ENCODE measurements at places on chromosomes 16 and 17. TPM values are rescaled to one million over a fixed set of nuclear protein-coding genes. Genes with fewer than 3 reads are reported as not detected.

- no peak for DNase-seq
Measured at GRCh38 chr16:72137380-72138063, 34.4 kb downstream of the PMFBP1 start.

GRCh38 chr16:87961623-87962022 lies 10.4 kb downstream of the BANP start:
- no peak for DNase-seq

DNA sequence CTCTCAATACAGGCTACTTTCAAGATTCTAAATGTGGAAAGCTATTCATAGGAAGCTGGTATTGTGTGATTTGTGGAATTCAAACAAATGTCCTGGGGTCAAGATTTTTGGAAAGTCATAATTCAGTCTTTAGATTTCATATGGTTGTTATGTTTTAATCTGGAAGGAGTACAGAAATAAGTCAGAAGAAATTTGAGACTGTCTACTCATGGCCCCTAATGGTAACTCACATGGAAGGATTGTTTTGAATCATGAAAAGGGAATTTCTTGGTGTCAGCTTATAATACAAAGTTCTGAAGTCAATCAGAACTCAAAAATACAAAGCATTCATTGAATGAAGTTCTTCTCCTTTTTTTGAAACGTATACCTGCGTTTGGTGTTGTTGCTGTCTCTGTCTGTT lies 3.1 kb downstream of the KCNJ2 start:
- DNase-seq, result no peak

GRCh38 chr16:19088341-19088916 lies 21.0 kb downstream of the COQ7 start:
- DNase-seq, result no peak

DNA sequence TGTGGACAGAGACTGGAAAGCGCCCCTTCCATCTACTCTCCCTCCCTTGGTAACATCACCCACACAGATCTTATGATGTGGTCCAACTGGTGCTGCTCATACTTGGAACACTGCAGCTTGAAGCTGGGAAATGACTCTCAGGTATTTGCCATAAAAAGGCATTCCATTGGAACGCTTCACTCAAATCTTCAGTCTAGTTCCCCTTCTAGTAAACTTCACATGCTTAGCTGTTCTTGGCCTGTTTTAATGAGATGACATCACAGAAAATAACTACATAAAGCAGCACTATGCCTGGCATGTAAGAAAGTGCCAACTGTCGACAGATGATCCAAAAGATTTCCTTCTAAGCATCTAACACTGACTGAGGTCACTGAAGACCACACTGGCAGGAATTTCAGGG lies 9.3 kb downstream of the ZNF263 start:
- DNase-seq, result no peak

DNA sequence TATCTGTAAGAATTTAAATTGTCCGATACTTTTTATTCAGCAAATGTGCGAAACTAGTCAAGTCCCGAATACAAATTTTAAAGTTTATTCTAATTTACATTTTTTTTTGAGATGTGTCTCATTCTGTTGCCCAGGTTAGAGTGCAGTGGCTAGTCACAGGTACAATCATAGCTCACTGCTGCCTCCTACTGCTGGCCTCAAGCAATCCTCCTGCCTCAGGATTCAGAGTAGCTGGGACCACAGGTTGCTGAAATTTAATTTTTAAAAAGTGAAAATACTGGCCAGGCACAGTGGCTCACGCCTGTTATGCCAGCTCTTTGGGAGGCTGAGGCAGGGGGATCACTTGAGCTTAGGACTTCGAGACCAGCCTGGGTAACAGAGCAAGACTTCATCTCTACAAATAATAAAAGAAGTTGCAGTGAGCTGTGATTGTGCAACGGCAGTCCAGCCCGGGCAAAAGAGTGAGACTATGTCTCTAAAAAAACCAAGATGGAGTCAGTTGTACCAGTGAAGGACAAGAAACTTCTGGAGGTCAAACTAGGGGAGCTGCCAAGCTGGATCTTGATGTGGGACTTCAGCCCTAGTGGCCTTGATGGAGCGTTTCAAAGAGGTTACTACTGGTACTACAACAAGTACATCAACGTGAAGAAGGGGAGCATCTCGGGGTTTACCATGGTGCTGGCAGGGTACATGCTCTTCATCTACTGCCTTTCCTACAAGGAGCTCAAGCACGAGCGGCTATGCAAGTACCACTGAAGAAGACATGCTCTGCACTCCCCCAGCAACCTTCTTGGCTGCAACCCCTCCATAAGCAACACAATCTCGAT lies 5.6 kb downstream of the POLG2 start:
- no peak for DNase-seq

- no peak for DNase-seq
Measured at GRCh38 chr16:48997081-48997615, 284.5 kb downstream of the CBLN1 start.

DNA sequence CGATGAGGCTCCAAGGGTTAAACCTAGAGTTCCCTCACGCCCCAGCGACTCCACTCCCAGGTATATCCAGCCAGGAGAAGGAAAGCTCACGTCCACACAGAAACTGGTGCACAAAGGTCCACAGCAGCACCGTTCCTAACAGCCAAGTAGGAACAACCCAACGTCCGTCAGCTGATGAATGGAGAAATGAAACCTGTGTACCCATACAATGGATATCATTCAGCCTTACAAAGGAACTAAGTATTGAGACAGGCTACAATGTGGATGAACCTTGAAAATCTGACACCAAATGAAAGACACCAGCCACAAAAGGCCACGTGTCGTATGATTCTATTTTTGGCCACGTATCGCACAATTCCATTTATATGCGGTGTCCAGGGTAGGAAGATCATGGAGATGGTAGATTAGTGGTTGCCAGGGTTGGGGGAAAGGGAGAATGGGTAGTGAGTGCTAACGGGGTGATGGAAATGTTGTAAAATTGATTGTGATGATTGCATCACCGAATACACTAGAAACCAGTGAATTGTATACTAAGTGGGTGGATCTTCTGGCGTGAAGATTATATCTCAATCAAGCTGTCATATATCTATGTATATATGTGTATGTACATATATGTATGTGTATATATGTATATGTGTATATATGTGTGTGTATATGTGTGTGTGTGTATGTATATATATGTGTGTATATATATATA lies 30.1 kb downstream of the NLRC3 start:
- no peak for DNase-seq

GRCh38 chr17:75549246-75550138 lies 24.0 kb downstream of the LLGL2 start:
- DNase-seq, result peak; percentile 94

- peak; percentile 90 for DNase-seq
Measured at GRCh38 chr16:11386791-11387546, 41.7 kb downstream of the RMI2 start.

DNA sequence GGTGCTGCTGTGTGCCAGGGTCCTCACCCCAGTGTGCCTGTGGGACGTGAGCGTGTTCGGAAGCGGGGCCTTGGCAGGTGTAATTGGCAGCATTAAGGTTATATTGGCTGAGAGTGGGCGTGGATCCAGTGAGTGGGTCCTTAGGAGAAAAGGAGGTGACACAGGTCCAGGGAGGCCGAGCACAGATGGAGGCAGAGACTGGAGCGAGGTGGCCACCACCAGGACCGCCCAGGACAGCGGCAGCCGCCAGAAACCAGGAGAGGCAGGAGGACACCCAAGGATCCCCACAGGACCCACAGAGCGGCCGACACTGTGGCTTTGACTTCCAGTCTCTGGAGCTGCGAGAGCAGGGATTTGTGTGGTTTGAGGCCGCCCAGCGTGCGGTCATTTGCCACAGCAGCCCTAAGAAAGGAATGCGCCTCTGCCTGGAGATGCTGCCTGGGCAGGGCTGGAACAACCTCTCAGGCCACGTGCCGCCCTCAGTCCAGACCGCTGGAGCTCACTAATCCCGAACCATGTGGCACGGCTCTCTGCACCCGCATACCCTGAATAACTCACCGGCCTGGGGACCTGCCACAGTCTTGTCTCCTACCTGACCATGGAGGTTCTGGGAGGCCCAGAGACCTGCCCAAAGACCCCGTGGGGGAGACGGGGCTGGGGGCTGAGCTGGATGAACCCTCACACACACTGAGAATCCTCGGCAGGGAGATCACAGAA lies 45.4 kb downstream of the SOX8 start:
- DNase-seq, result no peak

GRCh38 chr16:88634141-88634993 lies 4.0 kb upstream of the IL17C start:
- DNase-seq, result peak; percentile 85

- no peak for DNase-seq
Measured at GRCh38 chr16:19703172-19703889, 14.7 kb downstream of the KNOP1 start.

GRCh38 chr17:42101513-42102292 lies 3.4 kb upstream of the ZNF385C start:
- peak; percentile 96 for DNase-seq

DNA sequence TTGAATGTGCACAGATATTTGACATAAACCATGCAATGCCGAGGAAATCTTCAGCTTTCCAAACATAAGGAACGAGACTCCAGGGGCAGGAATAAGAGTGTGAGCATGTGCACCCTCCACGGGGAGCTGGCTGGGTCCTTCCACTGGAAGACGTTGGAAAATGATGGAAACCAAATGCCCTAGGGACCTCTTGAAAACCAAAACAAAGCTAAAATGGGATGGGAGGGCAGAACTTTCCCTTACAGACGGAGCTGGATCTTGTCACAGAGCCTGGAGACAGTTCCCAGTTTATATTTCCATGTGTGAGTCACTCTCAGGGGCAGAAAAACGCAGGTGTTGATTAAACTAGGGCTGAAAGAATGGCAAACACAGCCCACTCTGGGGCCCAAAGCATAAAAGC lies 34.4 kb upstream of the DNAH17 start:
- no peak for DNase-seq

GRCh38 chr16:88672776-88673175 lies 9.9 kb upstream of the MVD start:
- peak; percentile 86 for DNase-seq

GRCh38 chr16:55948230-55948629 lies 73.1 kb upstream of the CES5A start:
- no peak for DNase-seq

- DNase-seq, result no peak
Measured at GRCh38 chr17:75356260-75356937, 49.1 kb downstream of the GRB2 start.

- DNase-seq, result peak; percentile 68
Measured at GRCh38 chr16:19095654-19096053, 18.1 kb upstream of the ITPRIPL2 start.

DNA sequence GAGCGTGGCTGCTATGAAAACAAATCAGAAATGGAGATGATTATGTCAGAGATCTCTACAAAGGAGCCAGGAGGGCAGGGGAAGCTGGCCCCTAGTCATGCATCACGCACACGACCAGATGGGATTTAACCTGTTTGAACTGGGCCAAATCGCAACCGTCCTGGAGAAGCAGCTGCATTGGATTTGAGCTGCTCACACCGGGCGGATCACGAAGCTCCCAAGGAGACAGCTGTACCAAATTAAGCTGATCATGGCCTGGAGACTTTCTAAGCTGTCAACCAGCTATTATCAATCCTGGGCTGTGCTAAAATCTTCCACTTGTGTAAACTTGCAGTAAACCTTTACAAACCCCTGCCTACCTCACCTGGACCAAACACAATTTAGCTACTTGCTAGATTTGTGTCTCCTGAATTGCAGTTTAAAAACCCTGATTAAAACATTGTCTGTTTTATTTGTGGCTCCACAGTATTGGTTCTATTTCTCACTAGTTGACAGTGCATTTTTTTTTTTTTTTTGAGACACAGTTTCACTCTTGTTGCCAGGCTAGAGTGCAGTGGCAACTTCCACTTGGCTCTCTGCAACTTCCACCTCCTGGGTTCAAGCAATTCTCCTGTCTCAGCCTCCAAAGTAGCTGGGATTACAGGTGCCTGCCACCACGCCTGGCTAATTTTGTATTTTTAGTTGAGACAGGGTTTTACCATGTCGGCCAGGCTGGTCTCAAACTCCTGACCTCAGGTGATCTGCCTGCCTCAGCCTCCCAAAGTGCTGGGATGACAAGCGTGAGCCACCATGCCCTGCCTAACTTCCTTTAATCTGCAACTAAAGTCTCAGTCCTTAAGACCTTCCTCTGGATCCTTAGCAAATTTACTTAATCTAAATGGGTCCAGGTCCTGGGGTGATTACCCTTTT lies 98.3 kb upstream of the GRIN2A start:
- no peak for DNase-seq

GRCh38 chr17:50421308-50422051 lies 4.5 kb upstream of the ACSF2 start:
- no peak for DNase-seq

DNA sequence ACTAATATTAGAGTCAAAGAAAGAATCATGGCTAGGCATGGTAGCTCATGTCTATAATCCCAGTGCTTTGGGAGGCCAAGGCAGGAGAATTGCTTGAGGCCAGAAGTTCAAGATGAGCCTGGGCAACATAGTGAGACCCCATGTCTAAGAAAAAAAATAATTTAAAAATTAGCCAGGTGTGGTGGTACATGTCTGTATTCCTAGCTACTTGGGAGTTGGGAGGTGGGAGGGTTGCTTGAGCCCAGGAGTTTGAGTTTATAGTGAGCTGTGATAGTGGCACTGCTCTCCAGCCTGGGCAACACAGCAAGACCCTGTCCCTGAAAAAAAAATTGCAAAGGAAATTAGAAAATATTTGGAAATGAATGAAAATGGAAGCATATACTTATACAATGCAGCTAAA lies 210.3 kb upstream of the AXIN2 start:
- DNase-seq, result no peak

DNA sequence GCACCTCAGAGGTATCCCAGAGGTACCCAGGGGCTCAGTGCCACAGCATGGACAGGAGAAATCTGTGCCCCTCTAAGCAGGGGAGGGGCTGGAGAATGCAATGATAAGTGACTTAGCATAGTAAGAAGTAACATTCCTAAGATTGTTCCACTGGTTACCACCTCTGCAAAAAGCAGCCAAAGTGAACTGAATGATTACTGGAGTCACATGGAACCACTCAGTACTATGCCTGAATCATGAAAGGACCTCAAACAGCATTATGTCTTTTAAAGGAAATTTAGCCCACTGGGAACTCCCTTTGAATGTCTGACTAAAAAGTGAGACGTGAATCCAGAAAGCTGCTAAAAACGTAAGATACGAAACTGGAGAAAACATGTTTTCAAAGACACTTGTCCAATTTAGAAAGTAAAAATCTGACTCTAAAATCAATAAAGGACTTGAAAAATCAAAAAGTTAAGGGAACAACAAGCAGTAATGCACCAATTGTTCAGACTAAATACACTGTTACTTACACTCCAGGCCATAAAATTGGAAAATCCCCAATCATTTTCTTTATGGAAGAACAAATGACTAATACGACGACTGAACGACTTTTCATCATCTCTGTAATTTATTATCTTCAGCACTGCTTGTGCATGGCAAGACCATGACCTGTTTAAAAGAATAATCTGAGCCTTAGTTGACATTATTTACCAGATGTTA lies 38.6 kb downstream of the LITAFD start:
- DNase-seq, result no peak

- no peak for DNase-seq
Measured at GRCh38 chr16:489606-490005, 37.9 kb upstream of the CAPN15 start.

Gene PRSS22
- total RNA-seq, result 2.4 TPM

Gene MT4
- not detected for total RNA-seq

Gene SLC47A1
- total RNA-seq, result 2.0 TPM

Gene MMP2
- 23.1 TPM for total RNA-seq

Gene AP1G1
- total RNA-seq, result 79.2 TPM

Gene FNDC8
- not detected for total RNA-seq

Gene UMOD
- total RNA-seq, result not detected

All from H9 (cell line).